ENCODE measurements at places on chromosomes 1 and 21. TPM values are rescaled to one million over a fixed set of nuclear protein-coding genes. Genes with fewer than 3 reads are reported as not detected.

DNA sequence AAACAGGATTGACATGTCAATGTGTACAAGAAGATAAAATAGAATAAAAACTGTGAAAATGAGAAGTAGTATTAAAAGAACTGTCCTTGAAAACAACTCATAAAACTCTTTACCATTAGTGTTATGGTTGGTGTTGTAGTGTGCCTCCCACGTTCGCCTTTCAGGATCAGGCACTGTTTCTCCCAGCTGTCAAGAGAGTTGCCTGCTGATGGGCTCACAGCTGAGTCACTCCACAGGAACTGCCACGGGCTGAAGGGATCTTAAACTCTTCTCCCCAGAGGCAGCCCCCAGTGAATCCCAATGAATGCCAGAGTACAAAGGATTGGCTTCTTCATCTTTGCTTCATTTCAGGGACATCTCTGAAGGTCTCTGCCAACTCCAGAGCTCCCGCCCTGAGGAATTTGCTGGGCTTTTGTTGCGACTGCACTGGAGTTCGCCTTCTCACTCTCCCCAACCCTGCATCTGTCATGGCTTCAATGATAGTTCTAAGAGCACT is 119.6 kb downstream of the ADGRL2 start:
- H3K4me1 ChIP-seq, result peaks cover 4% of the 10 kb centered on the region
- peak overlapping the region; percentile 74 for H3K27ac ChIP-seq
- DNase-seq, result peak; percentile 61
- H3K4me3 ChIP-seq, result no peak overlapping the region
- H3K36me3 ChIP-seq, result no peaks in the 10 kb centered on the region

DNA sequence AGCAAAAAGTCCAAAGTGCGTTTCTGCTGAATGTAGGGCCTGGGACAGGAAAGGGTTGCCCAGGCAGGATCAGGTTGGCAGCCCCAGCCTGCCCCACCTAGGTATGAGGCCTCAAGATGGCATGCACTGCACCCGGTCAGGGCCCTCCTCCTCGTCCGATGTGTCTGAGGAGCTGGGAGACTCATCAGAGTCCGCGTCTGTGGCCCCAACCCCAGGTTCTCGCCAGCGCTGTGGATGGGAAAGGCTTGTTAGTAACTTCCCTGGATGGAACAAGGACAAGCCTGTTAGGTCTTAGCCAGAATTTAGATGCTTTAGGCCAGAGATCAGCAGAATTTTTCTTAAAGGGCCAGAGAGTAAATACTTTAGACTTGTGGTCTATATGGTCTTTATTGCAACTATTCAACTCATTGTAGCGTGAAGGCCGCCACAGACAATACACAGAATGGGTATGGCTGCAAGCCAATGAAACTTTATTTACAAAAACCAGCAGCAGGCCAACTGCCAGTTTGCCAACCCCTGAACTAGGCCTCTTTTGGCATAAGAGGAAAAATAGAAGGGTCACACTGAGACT is 12.4 kb downstream of the PEA15 start:
- H3K4me3 ChIP-seq, result no peak overlapping the region
- peak overlapping the region; percentile 60 for H3K27ac ChIP-seq
- peaks cover 89% of the 10 kb centered on the region for H3K36me3 ChIP-seq
- no peaks in the 10 kb centered on the region for H3K27me3 ChIP-seq

DNA sequence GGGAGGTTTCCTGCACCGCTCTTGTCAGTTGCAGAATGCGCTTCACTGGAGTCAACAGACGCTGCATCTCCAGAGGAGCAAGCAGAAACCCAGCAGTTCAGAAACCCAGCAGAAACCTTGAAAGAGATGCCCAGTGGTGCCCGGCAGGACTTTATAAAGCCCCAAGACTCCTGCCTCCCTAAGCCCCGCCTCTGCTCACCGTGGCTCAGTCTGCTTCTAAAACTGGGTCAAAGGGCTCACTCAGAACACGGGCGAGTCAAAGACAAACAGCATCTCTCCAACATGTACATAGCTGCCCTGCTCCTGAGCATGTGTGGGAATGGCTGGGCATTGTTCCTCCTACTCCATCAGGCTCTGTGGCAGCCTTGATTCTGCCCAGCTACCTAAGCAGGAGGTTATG is at the start of gene HMGCS2:
HMGCS2 (minus strand) TSS at position 128 of the 400 bp plus-strand sequence; CDS start at position 67, 61 bp downstream.
- peaks cover 3% of the 10 kb centered on the region for H3K27me3 ChIP-seq
- no peaks in the 10 kb centered on the region for H3K36me3 ChIP-seq
- H3K4me1 ChIP-seq, result peaks cover 8% of the 10 kb centered on the region
- no peak within 1 kb of the TSS for H3K27ac ChIP-seq
- H3K4me3 ChIP-seq, result no peak within 1 kb of the TSS

GRCh38 chr1:99527078-99527477 is 118.8 kb upstream of the PALMD start:
- no peaks in the 10 kb centered on the region for H3K36me3 ChIP-seq
- H3K4me1 ChIP-seq, result no peaks in the 10 kb centered on the region
- no peak overlapping the region for H3K4me3 ChIP-seq
- H3K27ac ChIP-seq, result no peak overlapping the region

- DNase-seq, result peak; percentile 22
- no peak overlapping the region for H3K27ac ChIP-seq
- no peak overlapping the region for H3K4me3 ChIP-seq
- H3K4me1 ChIP-seq, result no peaks in the 10 kb centered on the region
- H3K36me3 ChIP-seq, result no peaks in the 10 kb centered on the region
- no peaks in the 10 kb centered on the region for H3K27me3 ChIP-seq
These were observed 645.6 kb downstream of the PLA2G4A start for GRCh38 chr1:187474336-187474735.

DNA sequence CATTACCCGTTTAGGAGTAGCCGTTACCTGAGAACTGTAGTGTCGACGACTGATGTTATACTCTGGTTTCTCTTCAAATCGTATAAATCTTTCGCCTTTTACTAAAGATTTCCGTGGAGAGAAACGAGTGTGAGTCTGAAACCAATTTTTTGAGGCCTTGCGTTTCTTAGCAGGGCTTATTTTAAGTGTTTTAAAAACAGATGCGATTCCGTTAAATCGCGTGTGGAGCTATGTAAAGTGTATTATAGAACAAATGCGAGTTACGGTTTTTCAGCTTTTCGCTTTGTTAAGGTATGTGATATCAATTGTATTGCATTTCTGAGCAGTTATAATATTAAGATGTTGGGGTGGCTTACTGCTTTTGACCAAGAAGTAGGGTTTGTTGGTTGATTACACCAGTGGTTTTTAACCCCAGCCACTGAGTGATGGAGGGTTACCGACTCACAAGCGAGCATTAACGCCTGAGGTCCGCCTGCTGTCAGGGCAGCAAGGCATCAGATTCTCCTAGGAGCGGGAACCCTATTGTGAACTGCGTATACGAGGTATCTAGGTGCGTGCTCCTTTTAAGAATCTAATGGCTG is 18.0 kb downstream of the KIAA2013 start:
- peak overlapping the region; percentile 84 for H3K4me3 ChIP-seq
- peak overlapping the region; percentile 98 for H3K27ac ChIP-seq
- H3K36me3 ChIP-seq, result no peaks in the 10 kb centered on the region
- H3K4me1 ChIP-seq, result peaks cover 6% of the 10 kb centered on the region
- no peaks in the 10 kb centered on the region for H3K27me3 ChIP-seq

DNA sequence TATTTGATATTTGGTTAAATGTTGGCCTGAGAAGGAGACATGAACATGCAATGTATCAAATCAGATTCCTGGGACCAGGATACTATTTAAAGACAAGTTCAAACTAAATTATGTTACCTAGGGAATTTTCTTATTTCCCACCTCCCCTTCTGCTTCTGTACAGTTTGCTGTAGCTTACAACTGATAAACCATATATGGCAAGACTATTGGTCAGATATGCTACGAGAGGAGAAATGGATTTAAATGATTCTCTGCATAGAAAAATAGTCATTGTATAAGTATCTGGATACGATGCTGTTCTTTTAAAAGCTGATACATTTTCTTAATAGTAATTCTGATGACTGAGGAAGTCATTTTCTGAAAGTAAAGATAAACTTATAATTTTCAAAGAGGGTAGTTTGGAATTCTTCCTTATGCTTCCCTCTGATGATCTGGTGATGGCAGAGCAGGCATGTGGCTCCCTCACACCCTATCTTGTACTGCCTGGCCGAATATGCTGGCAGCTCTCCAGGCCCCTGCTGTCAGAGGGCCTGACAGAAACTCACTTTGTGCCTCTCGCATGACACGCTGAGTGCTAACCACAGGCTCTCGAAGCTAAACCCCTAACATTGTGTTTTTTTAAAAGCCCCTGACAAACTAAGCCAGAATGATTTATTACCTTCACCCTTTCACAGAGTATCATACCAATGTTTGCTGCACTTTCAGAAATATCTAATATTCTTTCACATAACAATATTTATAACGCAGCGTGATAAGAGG is 19.4 kb downstream of the RRP15 start:
- H3K36me3 ChIP-seq, result peaks cover 11% of the 10 kb centered on the region
- H3K4me1 ChIP-seq, result no peaks in the 10 kb centered on the region

- H3K27ac ChIP-seq, result no peak overlapping the region
- no peaks in the 10 kb centered on the region for H3K36me3 ChIP-seq
- peaks cover 11% of the 10 kb centered on the region for H3K4me1 ChIP-seq
- H3K27me3 ChIP-seq, result no peaks in the 10 kb centered on the region
- no peak for DNase-seq
- H3K4me3 ChIP-seq, result no peak overlapping the region
These were observed 10.2 kb downstream of the PRXL2B start for GRCh38 chr1:2596530-2597333.

- DNase-seq, result no peak
- H3K4me3 ChIP-seq, result peak overlapping the region; percentile 76
- peaks cover 21% of the 10 kb centered on the region for H3K4me1 ChIP-seq
- peak overlapping the region; percentile 83 for H3K27ac ChIP-seq
- no peaks in the 10 kb centered on the region for H3K27me3 ChIP-seq
These were observed 865 bp downstream of the ATP5IF1 start for GRCh38 chr1:28236656-28237322.

GRCh38 chr1:165539306-165539705 is 4.5 kb upstream of the LRRC52 start:
- H3K27ac ChIP-seq, result peak overlapping the region; percentile 82
- peaks cover 28% of the 10 kb centered on the region for H3K4me1 ChIP-seq
- H3K36me3 ChIP-seq, result no peaks in the 10 kb centered on the region
- H3K4me3 ChIP-seq, result no peak overlapping the region
- DNase-seq, result peak; percentile 62

DNA sequence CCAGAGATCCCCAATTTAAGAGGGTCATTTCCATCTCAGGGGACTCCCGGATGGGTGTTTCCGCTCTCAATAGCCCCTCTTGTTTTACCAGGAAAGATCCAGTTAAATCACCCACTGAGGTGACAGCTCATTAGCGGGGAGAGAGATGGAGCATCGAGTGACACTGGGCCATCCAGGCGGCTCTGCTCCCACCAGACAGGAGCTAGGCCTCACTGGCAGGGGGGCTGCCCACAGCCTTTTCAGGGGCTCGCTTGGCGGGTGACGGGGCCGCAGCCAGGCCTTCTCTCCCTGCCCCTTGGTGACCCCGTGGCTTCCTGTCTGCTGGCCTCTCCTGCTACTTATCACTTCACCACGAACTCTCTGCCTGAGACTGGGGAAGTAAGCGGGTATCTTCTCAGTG is 26.7 kb upstream of the SPSB1 start:
- H3K4me3 ChIP-seq, result no peak overlapping the region
- no peaks in the 10 kb centered on the region for H3K27me3 ChIP-seq
- H3K36me3 ChIP-seq, result peaks cover 68% of the 10 kb centered on the region
- DNase-seq, result no peak
- H3K27ac ChIP-seq, result no peak overlapping the region

The PDPN gene
- 14.5 TPM for total RNA-seq

The CFAP141 gene
- not detected for total RNA-seq

The KCNK1 gene
- total RNA-seq, result 2.5 TPM

The PRRX1 gene
- total RNA-seq, result 222 TPM

The TP73 gene
- total RNA-seq, result 0.71 TPM

The ZNF593OS gene
- total RNA-seq, result 0.31 TPM

The MAB21L3 gene
- not detected for total RNA-seq

Data from muscle of leg (tissue), 16 donors.